ENCODE measurements at places on chromosomes 6 and 20.

DNA sequence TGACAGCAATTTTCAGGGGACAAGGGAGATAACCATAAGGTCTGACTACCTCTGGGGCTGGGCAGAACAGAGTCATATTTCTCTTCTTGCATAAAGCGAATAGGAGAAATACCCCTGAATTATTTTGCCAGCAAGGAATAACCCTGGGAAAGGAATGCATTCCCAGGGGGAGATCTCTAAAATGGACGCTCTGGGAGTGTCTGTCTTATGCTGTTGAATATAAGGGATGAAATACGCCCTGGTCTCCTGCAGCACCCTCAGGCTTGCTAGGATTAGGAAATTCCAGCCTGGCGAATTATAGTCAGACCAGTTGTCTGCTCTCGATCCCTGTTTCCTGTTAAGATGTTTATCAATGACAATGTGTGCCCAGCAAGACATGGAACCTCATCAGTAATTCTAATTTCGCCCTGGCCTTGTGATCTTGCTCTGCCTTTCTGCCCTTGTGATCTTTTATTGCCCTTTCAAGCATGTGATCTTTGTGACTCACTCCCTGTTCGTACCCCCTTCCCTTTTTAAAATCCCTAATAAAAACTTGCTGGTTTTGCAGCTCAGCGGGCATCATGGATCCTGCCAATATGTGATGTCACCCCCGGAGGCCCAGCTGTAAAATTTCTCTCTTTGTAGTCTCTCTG, 221.6 kb upstream of the HS3ST5 start:
- no peak for DNase-seq

GRCh38 chr6:32977272-32977952, 9.0 kb downstream of the BRD2 start:
- DNase-seq, result no peak

- DNase-seq, result no peak
Observed at GRCh38 chr20:63640086-63640485, 13.1 kb downstream of the STMN3 start.

DNA sequence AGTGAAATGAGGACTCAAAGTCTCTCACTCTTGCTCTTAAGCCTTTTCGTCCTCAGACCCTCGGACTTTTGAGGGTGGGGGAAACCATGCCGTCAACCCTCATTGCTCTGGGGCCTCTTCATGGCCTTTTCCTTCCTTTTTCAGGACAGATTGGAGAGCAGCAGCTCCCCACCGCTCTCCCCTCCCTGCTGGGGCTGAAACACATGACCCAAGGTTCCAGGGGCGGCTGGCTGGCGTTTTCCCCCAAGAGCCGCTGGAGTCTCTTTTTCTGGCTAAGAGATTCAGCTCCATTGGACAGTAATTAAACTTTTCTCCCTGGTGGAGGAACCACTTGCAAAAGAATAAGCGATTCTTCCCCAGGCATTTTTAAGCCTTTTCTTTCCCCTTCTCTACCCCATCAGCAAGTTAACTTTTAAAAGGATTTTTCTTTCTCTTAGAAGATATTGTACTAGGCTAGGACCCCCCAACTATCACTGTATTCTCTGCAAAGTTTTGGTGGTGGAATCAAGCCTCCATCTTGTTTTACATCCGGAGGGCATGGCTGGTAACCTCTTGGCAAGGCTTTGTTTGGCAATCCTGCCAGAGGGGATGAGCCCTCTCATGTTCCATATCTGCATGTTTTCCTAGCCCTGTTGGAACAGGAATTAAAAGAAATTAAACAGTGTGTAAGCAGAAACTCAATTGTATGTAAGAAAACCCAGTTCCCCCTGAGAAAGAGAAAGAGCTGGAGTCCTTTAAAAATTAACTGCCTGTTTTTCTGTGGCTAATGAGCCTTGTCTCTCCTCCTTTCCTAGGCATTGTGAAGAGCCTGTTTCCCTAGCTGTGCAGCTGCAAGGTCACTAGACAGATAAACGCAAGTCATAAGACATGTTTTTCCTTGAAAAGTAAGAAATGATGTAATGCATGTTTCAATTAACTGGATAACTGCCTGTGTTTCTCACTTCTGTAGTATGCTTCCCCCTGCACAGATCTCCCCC, 100.8 kb upstream of the GPR6 start:
- no peak for DNase-seq

DNA sequence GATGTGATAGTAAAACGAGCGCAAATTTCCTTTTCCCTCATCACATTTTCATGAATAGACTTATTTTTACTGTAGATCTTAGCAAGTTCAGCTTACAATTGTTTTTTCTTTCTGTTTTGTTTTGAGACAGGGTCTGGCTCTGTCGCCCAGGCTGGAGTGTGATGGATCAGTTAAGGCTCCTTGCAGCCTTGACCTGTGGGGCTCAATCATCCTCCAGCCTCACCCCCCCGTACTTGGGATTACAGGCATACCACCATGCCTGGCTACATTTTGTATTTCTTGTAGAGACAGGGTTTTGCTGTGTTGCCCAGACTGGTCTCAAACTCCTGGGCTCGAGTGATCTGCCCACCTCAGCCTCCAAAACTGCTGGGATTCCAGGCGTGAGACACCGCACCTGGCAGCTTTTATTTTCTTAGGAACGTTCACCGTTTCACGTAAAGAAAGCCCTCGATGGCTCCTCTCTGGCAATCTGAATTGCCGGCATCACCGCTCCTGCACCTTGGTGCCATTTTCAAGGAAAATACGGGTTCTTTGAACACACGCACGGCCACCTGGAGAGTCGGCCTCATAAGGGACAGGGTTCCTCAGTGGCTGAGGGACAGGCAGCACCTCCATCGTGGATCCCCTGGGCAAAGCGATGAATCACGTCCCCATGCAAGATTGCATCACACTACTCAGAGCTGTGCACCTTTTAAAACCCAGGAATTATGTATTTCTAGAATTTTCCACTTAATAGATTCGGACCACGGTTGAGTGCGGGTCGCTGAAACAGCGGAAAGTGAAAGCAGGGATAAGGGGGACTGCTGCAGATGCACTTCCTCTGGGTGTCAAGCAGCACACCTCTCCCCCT, 78.7 kb downstream of the IRF4 start:
- no peak for DNase-seq

Data from stimulated activated CD8-positive, alpha-beta memory T cell treated with anti-CD3 and anti-CD28 coated beads, Interleukin-15, amount 100 ng/mL, for 24 hours (primary cell).